ENCODE measurements at places on chromosomes 1 and 21.

DNA sequence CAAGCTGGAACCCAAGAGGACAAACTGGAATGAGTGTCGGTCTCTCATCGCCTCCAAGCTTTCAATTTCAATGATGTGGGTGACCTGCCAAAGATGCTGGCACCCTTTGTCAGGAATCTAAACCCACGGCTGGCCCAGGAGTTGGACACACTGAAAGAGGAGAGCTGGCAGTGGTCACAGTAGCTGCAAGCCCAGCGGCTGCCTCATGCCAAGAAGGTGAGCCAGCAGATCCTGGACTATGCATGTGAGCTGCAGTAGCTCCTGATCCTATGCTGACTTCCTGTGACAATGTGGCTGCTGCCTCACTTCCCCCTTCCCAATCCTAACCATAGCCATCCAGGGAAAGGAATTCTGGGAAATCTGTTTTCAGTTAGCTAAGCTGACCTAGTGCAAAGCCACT, 117.0 kb upstream of the VAV3 start:
- DNase-seq, result no peak

- DNase-seq, result no peak
Observed at GRCh38 chr1:65758128-65758527, 34.6 kb upstream of the PDE4B start.

- DNase-seq, result no peak
Observed at GRCh38 chr1:197392541-197392940, 124.5 kb downstream of the CRB1 start.

- DNase-seq, result no peak
Observed at GRCh38 chr1:51871351-51871975, 7.1 kb downstream of the NRDC start.
